Central memory CD8-positive, alpha-beta T cell (primary cell): ENCODE measurements at places on chromosomes 11 and 22.
A peak's percentile ranks its signal among the peaks of the same experiment; 100 is the strongest.

DNA sequence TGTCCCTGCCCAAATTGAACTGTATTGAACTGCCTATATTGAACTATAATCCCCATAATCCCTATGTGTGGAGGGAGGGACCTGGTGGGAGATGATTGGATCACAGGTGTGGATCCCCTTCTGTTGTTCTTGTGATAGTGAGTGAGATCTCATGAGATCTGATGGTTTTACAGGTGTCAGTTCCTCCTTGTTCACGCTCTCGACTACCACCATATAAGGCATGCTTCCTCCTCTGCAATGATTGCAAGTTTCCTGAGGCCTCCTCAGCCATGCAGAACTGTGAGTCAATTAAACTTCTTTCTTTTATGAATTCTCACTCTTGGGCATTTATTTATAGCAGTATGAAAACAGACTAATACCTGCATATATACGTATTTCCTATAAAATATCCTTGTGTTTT is 206.5 kb upstream of the PDGFD start:
- H3K4me3 ChIP-seq: no peak overlapping the region
- no peaks in the 10 kb centered on the region for H3K4me1 ChIP-seq
- no peak for DNase-seq
- H3K27ac ChIP-seq: no peak overlapping the region
- H3K36me3 ChIP-seq: no peaks in the 10 kb centered on the region

- H3K36me3 ChIP-seq: peaks cover 3% of the 10 kb centered on the region
- H3K27ac ChIP-seq: no peak overlapping the region
- H3K4me1 ChIP-seq: no peaks in the 10 kb centered on the region
- no peak overlapping the region for H3K4me3 ChIP-seq
- DNase-seq: no peak
Measured at GRCh38 chr11:69521457-69521856, 40.0 kb downstream of the LINC01488 start.

- DNase-seq: no peak
- no peak overlapping the region for H3K27ac ChIP-seq
- H3K4me3 ChIP-seq: no peak overlapping the region
- H3K4me1 ChIP-seq: peaks cover 11% of the 10 kb centered on the region
Measured at GRCh38 chr11:46130286-46130940, 9.2 kb upstream of the PHF21A start.

- H3K4me1 ChIP-seq: peaks cover 44% of the 10 kb centered on the region
- H3K27me3 ChIP-seq: no peaks in the 10 kb centered on the region
- peak overlapping the region; percentile 84 for H3K4me3 ChIP-seq
- no peak for DNase-seq
Measured at GRCh38 chr11:65894034-65894591, 3.6 kb downstream of the CCDC85B start.

DNA sequence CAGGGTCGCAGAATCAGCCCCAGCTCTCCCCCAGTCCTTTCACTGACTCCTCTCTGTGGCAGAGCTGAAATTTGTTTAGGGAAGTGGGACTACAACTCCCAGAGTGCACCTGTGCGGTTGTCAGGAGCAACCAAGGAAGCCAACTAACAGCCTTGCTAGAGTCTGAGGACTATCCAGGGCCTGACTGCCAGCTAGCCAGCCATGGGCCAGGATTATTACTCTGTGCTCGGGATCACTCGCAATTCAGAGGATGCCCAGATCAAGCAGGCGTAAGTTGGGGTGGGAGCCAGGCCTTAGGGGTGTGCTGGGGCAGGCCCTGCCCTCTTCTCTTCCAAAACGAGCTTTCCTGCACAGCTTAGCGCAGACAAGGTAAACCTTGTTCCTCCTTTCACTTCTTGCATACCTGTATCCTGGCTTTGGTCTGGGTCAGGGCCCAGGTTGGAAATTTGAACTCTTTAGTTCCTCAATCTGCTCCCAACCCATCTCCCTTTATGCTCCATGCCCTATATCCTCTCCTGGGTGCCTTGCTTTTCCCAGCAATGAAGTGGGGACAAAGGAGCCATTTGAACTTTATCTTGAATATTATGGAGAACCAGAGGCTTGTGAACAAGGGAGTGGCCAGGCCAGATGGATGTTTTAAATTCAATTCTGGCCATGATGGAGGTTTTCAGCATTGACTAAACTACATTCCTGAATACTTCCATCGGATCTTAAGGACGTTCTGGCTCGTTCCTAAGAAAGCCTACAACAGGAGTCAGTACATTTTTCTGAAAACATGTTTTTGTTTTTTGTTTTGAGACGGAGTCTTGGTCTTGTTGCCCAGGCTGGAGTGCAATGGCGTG is at the start of gene DNAJB13:
TSS of gene DNAJB13 (plus strand) at position 158 of the 842 bp plus-strand sequence. CDS start at position 202, 44 bp downstream.
- H3K27ac ChIP-seq: no peak within 1 kb of the TSS
- H3K4me1 ChIP-seq: no peaks in the 10 kb centered on the region
- H3K36me3 ChIP-seq: no peaks in the 10 kb centered on the region
- no peak for DNase-seq
- H3K27me3 ChIP-seq: peaks cover 12% of the 10 kb centered on the region
- no peak within 1 kb of the TSS for H3K4me3 ChIP-seq

DNA sequence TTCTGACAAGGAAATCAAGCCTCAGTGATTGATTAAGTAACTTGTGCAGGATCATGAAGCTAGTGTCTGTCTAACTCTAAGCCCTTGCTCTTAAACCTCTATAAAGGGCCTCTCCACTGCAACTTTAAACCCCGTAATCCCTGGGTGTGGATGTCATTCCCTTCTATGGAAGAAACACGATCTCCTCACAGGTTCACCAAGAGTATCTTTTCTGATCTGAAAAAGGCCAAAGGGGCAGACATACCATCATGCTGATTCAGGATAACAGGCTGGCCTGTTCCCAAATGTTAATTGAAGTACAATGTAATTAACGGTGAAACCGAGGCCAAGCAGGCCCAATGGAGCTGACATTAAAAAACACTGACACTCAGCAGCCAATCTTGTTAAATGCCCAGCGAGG is 17.1 kb downstream of the TTC12 start:
- H3K27ac ChIP-seq: no peak overlapping the region
- DNase-seq: no peak
- H3K27me3 ChIP-seq: no peaks in the 10 kb centered on the region
- H3K36me3 ChIP-seq: peaks cover 13% of the 10 kb centered on the region
- H3K4me1 ChIP-seq: no peaks in the 10 kb centered on the region

GRCh38 chr11:36141196-36141953 is 147.8 kb downstream of the COMMD9 start:
- no peak overlapping the region for H3K27ac ChIP-seq
- peaks cover 13% of the 10 kb centered on the region for H3K27me3 ChIP-seq
- H3K36me3 ChIP-seq: no peaks in the 10 kb centered on the region
- H3K4me1 ChIP-seq: no peaks in the 10 kb centered on the region
- H3K4me3 ChIP-seq: no peak overlapping the region
- no peak for DNase-seq

DNA sequence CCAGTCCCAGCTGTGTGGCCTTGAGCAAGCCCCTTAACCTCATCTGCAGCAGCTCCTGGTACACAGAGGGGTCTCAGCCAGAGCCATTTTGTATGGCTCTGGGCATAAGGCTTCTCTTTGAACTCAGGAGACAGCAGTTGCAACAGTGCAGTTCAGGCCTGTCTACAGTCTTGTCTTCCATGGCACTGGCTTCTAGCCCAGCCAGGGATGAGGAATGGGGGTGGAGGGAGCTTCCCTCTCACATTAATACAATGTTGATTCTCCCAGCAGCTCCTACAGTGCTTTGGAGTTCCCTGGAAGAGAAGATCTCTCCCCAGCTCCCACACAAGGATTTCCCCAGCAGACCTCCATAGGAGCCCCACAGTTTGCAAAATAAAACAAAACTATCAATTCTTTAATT is 350.2 kb downstream of the BUD13 start:
- H3K4me1 ChIP-seq: no peaks in the 10 kb centered on the region
- H3K36me3 ChIP-seq: no peaks in the 10 kb centered on the region
- H3K27ac ChIP-seq: no peak overlapping the region
- no peak for DNase-seq
- H3K4me3 ChIP-seq: no peak overlapping the region

DNA sequence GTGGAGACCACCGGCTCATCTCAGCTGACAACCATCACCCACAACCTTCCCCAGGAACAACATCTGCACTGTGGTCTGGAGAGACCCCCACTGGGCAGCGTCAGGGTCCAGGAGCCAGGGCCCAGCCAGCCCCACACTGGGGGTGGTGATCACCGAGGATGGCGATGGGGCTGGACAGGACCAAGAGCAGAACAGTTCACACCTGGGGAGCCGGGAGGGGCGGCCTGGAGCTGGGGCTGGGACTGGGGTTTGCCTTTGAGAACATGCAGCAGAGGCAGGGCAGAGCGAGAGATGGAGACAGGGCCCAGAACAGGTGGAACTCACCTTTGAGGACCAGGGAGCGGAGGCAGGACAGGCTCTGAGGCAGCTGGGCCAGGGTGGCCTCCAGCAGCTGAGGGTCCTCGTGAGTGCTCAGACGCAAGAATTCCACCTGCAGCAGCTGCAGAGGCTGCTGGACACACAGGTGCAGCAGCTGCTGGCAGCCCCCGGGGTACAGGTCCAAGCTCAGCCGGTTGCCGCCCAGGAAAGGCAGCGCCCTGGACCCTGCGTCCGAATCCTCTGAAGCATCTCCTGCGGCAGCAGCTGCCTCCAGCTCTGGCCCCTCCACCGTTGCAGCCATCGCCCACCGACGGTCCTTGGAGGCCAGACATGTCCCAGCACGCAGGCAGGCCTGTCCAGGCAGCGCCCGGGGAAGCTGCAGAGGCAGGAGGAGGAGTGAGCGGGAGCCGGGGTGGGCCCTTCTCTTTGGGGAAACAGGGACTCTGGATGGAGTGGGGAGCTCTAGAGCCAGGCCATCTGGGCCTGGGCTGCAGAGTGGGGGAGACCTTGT is 1.0 kb downstream of the PIDD1 start:
- H3K4me1 ChIP-seq: peaks cover 12% of the 10 kb centered on the region
- peak overlapping the region; percentile 76 for H3K4me3 ChIP-seq
- DNase-seq: no peak
- peaks cover 10% of the 10 kb centered on the region for H3K36me3 ChIP-seq
- H3K27ac ChIP-seq: no peak overlapping the region

- no peaks in the 10 kb centered on the region for H3K4me1 ChIP-seq
- H3K27ac ChIP-seq: no peak overlapping the region
- H3K27me3 ChIP-seq: peaks cover 33% of the 10 kb centered on the region
- no peak overlapping the region for H3K4me3 ChIP-seq
Measured at GRCh38 chr11:1368966-1369365, 20.8 kb upstream of the BRSK2 start.

DNA sequence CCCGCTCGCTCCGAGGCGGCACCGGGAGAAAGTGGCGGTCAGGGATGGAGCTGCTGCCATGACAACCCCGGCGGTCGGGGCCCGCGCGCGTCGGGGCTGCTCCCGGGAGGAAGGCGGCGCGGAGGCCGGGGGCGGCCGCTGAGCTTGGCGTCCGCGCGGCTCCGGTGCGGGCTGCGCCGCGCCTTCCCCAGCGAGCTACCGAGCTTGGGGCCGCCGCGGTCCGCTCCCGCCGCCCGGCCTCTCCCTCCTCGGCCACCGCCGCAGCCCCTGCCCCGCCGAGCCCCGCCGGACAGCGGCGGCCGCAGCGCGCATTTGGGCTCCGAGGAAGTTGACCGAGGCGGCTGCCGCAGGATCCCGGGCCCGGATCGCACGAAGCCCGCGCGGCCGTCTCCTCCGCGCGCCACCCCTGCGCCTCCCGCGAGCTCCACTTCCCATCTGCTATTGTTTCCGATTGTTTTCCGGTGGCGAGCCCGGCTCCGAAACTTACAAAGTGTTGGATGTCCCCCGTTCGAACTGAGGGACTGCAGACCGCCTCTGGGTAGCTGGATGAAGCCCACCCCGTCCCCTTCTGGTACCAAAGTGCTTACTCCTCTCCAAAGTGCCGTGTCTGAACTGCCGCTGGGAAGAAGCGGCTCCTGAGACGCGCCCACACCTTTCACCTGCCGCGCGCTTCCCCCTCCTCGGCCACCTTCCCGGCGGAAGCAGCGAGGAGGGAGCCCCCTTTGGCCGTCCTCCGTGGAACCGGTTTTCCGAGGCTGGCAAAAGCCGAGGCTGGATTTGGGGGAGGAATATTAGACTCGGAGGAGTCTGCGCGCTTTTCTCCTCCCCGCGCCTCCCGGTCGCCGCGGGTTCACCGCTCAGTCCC is 540.3 kb downstream of the NTM start:
- H3K4me1 ChIP-seq: no peaks in the 10 kb centered on the region
- no peak overlapping the region for H3K27ac ChIP-seq
- H3K36me3 ChIP-seq: no peaks in the 10 kb centered on the region
- H3K4me3 ChIP-seq: no peak overlapping the region

DNA sequence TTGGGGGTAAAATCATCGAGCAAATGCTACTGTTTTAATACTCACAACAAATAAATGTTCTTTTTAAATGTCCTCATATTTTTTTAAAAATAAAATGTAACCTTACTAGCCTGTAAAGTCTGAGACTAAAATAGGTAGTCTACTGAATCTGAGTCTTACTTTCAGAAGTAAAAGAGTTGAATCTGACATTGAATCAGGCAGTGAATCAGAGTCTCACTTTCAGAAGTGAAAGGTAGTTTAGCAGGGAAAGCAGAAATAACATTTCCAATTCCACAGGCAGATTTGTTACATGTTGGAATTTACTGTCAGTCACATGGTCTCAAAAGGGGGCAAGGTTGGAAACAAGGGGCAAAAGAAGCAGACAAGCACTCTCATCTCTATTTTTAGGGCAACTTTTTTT is 143.0 kb downstream of the ELP4 start:
- H3K27me3 ChIP-seq: no peaks in the 10 kb centered on the region
- H3K36me3 ChIP-seq: peaks cover 4% of the 10 kb centered on the region
- DNase-seq: no peak
- H3K4me1 ChIP-seq: no peaks in the 10 kb centered on the region
- H3K27ac ChIP-seq: no peak overlapping the region

DNA sequence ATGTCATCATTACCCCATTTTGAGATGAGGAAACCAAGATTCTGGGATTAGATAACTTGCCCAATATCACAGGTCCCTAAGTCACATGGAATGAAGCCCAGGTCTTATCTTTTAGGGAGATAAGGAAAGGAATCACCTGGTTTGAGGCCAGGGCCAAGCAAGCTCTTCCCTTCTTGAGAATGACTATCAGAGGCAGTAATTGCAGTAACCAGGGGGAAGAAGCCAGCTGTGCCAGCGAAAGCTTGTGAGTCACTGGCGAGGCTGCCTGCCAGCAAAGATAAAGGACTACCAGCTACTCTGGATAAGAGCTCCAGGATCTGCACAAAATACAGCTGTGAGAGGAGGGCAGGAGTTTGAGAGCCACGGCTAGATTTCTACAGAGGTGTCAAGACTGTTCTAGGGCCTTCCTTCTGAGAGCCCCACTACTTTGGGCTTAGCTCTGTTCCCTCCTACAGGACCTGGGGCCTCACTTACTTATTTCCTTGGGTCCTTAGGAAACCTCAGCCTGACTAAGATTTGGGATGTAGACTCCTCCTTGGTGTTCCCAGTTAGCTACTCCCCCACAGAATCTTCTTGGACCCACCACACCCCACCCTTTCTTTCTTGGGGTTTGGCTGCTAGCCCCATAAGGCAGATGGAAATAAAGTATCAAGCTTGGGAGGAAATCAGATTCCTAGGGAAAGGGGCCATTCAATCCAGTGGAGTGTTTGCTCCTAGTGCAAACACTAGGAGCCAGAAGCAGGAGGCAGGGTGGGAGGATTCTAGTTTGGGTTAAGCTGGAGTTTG is 9.7 kb upstream of the CCKBR start:
- no peak overlapping the region for H3K27ac ChIP-seq
- no peak for DNase-seq

- peaks cover 38% of the 10 kb centered on the region for H3K4me1 ChIP-seq
- DNase-seq: no peak
- no peak overlapping the region for H3K27ac ChIP-seq
- H3K36me3 ChIP-seq: peaks cover 3% of the 10 kb centered on the region
Measured at GRCh38 chr11:47979378-47980087, 826 bp upstream of the PTPRJ start.

GRCh38 chr11:77470504-77470903 is 3.4 kb downstream of the PAK1 start:
- peaks cover 13% of the 10 kb centered on the region for H3K4me1 ChIP-seq
- no peak for DNase-seq
- H3K4me3 ChIP-seq: no peak overlapping the region
- H3K27ac ChIP-seq: no peak overlapping the region
- peaks cover 18% of the 10 kb centered on the region for H3K36me3 ChIP-seq
